Spinal cord (tissue), 10 donors: ENCODE measurements at places on chromosomes 6 and 20. TPM values are rescaled to one million over a fixed set of nuclear protein-coding genes. Genes with fewer than 3 reads are reported as not detected.

The HS3ST5 gene
- 4.1 TPM for total RNA-seq

The SOX4 gene
- 41.8 TPM for total RNA-seq

The ATG5 gene
- total RNA-seq: 63.8 TPM

The SSR1 gene
- total RNA-seq: 142 TPM

The C6orf52 gene
- 0.99 TPM for total RNA-seq

The E2F1 gene
- 10.9 TPM for total RNA-seq

The BYSL gene
- total RNA-seq: 9.9 TPM

The MAN1A1 gene
- 52.2 TPM for total RNA-seq

The BTNL2 gene
- not detected for total RNA-seq

The MAVS gene
- total RNA-seq: 21.2 TPM

The RPN2 gene
- 135 TPM for total RNA-seq

DNA sequence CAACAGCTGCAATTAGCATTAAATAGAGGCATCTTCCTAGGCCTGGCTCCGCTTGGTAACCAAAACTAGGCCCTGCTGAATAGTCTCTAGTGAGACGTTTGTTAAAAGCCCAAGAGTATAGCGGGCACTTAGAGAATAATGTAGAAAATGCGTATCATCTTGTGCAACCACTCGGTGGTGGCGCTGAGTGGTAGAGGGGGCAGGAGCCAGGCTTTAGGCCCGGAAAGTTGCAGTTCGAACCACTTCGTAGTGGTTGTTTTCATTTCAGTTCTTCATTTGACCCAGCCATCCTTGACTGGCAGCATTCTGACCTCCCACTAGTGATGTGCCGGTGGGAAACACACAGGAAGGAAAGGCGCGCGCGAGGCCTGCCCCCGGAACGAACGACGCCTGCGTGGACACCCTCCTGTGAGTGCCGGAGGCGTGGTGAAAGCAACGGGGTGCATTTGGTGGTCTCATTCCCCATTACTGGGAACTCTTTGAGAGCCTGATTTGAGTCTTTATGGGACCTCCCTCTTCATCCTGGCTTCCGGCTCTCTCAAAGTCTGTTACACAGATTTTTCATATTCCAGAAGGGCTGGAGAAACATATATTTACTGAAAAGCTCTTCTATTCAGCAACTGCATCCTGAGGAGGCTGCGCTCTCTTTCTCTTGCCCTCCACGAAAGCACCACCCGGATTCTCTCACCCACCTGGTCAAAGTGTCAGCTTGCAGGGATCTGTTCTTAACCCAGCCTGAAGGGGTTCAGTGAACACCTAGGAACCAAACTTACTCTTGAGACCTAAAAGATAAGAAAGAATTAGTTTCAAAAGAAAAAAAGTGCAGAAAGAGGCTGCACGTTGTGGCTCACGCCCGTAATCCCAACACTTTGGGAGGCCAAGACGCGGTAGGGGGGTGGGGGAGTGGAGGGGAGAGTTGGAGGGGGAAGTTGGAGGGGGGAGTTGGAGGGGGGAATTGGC is 18.2 kb downstream of the GPX5 start:
- peaks cover 17% of the 10 kb centered on the region for H3K4me1 ChIP-seq
- H3K27me3 ChIP-seq: peaks cover 4% of the 10 kb centered on the region
- no peaks in the 10 kb centered on the region for H3K36me3 ChIP-seq
- peak; percentile 9 for DNase-seq
- H3K27ac ChIP-seq: peak overlapping the region; percentile 50

GRCh38 chr6:167789358-167789757 is 37.4 kb upstream of the AFDN start:
- H3K27ac ChIP-seq: no peak overlapping the region
- DNase-seq: no peak
- peaks cover 4% of the 10 kb centered on the region for H3K27me3 ChIP-seq
- peaks cover 6% of the 10 kb centered on the region for H3K4me1 ChIP-seq

DNA sequence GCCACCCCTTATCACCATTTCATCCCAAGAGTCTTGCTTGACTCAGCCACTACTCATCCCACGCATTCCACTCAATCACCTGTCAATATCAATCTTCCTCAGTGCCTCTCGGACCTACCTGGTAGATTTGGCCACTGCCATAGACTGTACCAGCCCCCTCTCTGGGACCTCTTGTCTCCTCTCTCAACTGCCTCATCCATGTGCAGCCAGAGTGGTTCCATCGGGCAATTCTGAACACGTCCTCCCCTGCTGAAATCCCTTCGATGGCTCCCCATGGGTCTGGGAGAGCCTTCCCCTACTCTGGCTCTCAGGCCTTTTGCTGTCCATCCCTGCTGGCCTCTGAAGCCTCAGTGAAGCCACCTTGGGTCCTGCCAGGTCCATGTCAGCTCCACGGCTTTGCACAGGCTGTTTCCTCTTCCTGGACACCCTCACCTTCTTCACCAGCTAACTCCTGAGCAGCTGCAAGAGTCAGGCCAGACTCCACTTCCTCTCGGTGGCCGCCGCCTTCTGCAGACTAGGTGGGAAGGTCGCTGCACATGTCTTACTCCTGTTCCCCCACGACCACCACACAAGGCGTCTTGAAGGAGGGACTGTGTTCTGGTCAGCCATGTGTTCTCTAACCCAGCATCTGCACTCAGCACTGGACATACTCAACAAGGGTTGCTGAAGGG is 120.4 kb downstream of the TOX2 start:
- no peak for DNase-seq
- H3K4me3 ChIP-seq: no peak overlapping the region
- no peaks in the 10 kb centered on the region for H3K36me3 ChIP-seq
- H3K27me3 ChIP-seq: peaks cover 15% of the 10 kb centered on the region
- peaks cover 39% of the 10 kb centered on the region for H3K4me1 ChIP-seq

DNA sequence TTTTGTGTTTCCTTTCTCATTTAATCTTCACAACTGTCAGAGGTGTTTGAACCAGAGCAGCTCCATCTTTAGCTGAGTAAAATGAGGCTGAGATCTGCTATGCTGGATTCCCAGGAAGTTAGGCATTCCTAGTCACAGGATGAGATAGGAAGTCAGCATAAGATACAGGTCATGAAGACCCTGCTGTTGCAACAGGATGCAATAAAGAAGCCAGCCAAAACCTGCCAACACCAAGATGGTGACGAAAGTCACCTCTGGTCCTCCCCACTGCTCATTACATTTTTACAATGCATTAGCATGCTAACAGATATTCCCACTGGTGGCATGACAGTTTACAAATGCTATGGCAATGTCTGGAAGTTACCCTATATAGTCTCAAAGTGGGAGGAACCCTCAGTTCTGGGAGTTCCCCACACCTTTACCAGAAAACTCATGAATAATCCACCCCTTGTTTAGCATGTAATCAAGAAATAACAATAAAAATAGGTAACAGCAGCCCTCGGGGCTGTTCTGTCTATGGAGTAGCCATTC is 262.2 kb upstream of the FERMT1 start:
- H3K4me1 ChIP-seq: no peaks in the 10 kb centered on the region
- no peaks in the 10 kb centered on the region for H3K36me3 ChIP-seq
- no peak for DNase-seq
- H3K27ac ChIP-seq: no peak overlapping the region
- no peaks in the 10 kb centered on the region for H3K27me3 ChIP-seq

GRCh38 chr20:56688106-56688505 is 59.0 kb downstream of the TFAP2C start:
- H3K4me1 ChIP-seq: peaks cover 5% of the 10 kb centered on the region
- no peaks in the 10 kb centered on the region for H3K36me3 ChIP-seq
- H3K27ac ChIP-seq: no peak overlapping the region

GRCh38 chr20:63101781-63102720 is 95.3 kb upstream of the BHLHE23 start:
- peak overlapping the region; percentile 26 for H3K4me3 ChIP-seq
- H3K4me1 ChIP-seq: peaks cover 27% of the 10 kb centered on the region
- DNase-seq: no peak
- H3K27me3 ChIP-seq: peaks cover 31% of the 10 kb centered on the region
- H3K27ac ChIP-seq: no peak overlapping the region
- no peaks in the 10 kb centered on the region for H3K36me3 ChIP-seq

DNA sequence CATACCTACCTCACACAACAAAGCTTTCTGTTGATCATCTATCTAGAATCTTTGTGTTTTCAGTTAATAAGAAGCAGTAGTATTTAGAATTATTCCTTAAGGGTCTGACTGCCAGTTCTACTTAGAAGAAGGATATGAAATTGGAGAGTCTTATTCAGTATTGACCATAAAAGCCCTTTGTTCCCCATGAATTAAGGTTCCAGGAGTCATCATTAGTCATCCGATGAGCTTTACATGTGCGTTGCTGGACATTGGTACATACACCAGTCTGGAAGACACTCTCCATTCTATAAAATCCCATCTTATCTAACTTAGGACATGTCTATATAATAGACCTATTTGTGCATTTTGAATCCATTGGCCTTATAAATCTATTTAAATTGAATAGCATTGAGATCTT is 34.4 kb upstream of the RNF217 start:
- H3K27me3 ChIP-seq: no peaks in the 10 kb centered on the region
- no peak for DNase-seq
- no peaks in the 10 kb centered on the region for H3K36me3 ChIP-seq
- no peak overlapping the region for H3K27ac ChIP-seq

DNA sequence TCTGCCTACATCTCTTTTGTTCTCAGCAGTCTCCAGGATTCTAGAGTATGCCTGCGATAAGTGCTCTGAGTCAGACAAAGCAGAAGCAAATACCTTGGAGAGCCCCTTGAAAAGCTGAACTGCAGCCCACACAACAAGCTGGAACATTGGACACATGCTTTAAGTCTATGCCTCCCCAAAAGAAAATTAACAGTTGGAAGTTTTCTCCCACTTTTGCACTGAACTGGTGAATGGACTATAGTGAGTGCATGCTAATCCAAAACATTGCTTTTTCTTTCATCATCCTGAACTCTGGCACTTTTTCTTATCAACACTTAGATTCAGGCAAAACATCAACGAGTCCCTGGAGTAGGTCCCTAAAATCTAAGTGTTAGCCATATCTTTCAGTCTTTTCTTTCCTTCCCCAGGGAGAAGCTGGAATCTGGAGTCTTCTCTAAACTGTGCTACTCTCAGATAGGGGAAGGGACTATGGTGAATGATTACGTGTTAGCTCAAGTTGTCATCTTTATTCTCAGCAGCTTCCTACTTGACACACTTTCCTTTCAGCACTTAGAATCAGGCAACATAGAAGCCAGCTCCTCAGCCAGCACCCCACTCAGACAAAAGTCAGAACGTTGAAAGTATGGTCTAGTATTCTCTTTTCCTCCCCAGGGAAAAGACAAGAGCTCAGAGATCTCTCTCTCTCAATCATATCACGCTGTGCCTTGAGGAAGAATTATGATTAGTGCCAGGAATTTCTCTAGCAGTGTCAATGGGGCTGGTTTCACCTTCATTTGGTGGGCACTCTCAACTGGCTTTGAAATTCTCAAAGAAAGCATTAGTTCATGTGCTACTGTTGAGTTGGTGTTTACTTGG is 811.0 kb upstream of the GJE1 start:
- no peak overlapping the region for H3K4me3 ChIP-seq
- H3K27ac ChIP-seq: no peak overlapping the region
- H3K36me3 ChIP-seq: no peaks in the 10 kb centered on the region
- no peaks in the 10 kb centered on the region for H3K4me1 ChIP-seq

GRCh38 chr6:157974341-157974894 is 7.2 kb upstream of the SYNJ2 start:
- H3K27ac ChIP-seq: no peak overlapping the region
- no peak overlapping the region for H3K4me3 ChIP-seq
- no peak for DNase-seq

DNA sequence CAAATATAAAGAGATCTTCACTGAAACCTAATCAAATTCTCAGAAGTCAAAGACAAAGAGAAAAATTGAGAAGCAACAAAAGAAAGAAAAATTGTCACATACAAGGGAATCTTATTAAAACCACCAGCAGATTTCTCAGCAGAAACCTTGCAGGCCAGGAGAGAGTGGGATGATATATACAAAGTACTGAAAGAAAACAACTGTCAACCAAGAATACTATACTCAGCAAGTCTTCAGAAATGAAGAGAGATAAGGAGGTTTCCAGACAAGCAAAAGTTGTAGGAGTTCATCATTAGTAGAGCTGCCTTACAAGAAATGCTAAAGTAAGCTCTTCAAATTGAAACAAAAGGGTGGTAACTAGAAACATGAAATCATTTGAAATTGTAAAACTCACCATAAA is 345.6 kb downstream of the MAFB start:
- DNase-seq: no peak
- H3K27ac ChIP-seq: no peak overlapping the region
- H3K4me3 ChIP-seq: no peak overlapping the region
- H3K27me3 ChIP-seq: no peaks in the 10 kb centered on the region
- H3K4me1 ChIP-seq: no peaks in the 10 kb centered on the region
- no peaks in the 10 kb centered on the region for H3K36me3 ChIP-seq

DNA sequence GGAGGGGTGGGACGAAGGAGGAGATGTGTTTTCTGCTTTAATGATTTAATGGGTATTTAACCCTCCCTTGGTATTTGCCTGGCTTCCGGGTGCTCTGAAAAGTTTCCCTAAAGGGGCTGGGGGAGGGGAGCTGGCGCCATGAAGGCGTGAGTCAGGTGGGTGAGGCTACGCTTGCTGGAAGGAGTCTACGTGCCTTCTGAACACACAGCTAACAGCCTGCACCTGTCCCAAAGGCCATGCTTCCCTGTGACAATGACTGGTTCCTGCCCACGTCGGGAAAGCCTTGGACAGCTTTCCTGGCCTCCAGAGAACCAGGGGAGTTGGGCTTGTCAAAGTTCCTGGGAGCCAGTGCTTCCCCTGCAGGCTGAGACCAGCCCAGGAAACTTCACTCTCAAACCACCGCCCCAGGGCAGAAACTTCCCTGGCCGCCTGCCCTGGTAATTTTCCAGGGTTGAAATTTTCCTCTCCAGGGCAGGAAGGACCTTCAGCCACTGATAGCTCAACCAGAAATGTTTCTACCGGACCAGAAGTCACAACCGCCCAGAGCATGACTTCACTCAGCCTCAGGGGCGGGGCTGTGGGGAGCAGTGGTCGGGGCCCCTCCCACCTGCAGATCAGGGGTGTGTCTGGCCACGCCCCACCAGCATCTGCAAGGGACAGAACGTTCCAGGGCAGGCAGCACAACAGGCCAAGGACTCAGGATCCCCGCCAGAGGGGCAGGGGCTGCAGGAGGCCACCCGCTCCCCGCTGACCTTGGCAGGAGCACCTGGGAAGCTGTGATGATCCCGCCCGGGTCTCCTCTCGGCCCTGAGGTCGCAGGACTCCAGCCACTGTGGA is 18.6 kb upstream of the SLCO4A1 start:
- peaks cover 8% of the 10 kb centered on the region for H3K27me3 ChIP-seq
- H3K4me1 ChIP-seq: peaks cover 12% of the 10 kb centered on the region
- H3K36me3 ChIP-seq: no peaks in the 10 kb centered on the region

GRCh38 chr6:27582928-27583725 is 110.2 kb upstream of the ZNF184 start:
- H3K36me3 ChIP-seq: no peaks in the 10 kb centered on the region
- H3K4me1 ChIP-seq: no peaks in the 10 kb centered on the region
- H3K27ac ChIP-seq: no peak overlapping the region
- H3K4me3 ChIP-seq: no peak overlapping the region
- DNase-seq: no peak

GRCh38 chr6:17983730-17984129 is 3.7 kb downstream of the KIF13A start:
- no peak overlapping the region for H3K27ac ChIP-seq
- H3K36me3 ChIP-seq: peaks cover 10% of the 10 kb centered on the region
- H3K4me1 ChIP-seq: peaks cover 8% of the 10 kb centered on the region
- H3K4me3 ChIP-seq: no peak overlapping the region
- no peak for DNase-seq

- no peak overlapping the region for H3K4me3 ChIP-seq
- DNase-seq: no peak
- peaks cover 56% of the 10 kb centered on the region for H3K36me3 ChIP-seq
These were observed 10.9 kb downstream of the NFKBIL1 start for GRCh38 chr6:31558318-31558625.

GRCh38 chr20:35511814-35512420 is 17.5 kb downstream of the C20orf173 start:
- no peak overlapping the region for H3K4me3 ChIP-seq
- DNase-seq: peak; percentile 39
- H3K27ac ChIP-seq: no peak overlapping the region
- H3K27me3 ChIP-seq: no peaks in the 10 kb centered on the region
- peaks cover 72% of the 10 kb centered on the region for H3K36me3 ChIP-seq
- H3K4me1 ChIP-seq: peaks cover 3% of the 10 kb centered on the region
